ENCODE measurements at places on chromosomes 13 and 19. TPM values are rescaled to one million over a fixed set of nuclear protein-coding genes. Genes with fewer than 3 reads are reported as not detected.

The ZNF578 gene
- 18.0 TPM for total RNA-seq

The DOHH gene
- 23.5 TPM for total RNA-seq

The PNMA8B gene
- total RNA-seq, result 3.1 TPM

DNA sequence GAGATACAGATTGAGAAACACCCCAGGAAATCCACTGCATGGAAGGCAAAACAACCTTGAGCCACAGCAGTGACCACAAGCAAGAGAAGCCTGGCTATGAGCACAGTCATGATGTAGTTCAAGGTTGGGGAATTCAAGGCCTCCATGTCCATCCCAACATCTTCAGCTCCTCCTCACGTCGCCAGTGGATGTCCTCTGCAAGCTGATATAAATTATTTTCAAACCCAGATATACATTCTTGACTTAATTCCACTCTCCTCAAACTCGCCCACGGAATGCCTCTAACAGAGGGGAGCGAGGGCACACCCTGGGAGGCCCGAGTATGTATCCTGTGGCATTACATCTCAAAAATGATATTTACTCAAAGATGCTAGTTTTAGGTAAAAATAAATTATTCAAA is 105.5 kb downstream of the SHISA2 start:
- no peak for DNase-seq

DNA sequence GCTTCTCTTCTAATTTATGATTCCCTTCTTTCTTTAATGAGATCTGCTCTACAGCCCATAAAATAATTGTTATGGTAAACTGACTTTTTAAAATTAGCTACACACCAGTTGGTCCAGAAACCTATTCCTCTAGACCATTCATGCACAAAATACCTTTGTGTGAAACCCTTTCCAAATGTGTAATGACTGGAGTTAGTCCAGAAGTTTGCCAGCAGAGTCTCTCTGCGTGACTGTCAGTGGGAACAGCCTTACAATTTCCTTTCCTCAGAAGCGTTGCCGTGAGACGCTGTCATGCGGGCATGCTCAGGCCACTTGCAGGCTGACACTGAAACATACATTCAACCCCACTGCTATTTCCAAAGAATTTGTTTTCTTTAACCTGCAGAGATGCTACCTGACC is 965.2 kb downstream of the PCDH9 start:
- no peak for DNase-seq

GRCh38 chr13:66617786-66618185 is 612.4 kb downstream of the PCDH9 start:
- DNase-seq, result no peak

DNA sequence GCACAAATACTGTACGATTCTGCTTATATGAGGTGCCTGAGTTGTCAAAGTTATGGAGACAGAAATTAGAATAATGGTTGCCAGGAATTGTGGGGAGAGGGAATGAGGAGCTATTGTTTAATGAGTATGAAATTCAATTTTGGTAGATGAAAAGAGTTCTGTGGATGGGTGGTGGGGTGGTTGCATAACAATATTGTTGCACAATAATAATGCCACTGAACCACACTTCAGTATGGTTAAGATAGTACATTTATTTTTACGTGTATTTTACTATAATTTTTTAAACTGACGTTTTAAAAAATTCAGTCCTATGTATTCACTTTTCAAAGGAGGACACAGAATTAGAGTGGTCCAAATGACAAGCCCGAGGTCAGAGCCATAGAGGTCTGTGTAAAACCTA is 1.8 kb upstream of the OXGR1 start:
- DNase-seq, result no peak

DNA sequence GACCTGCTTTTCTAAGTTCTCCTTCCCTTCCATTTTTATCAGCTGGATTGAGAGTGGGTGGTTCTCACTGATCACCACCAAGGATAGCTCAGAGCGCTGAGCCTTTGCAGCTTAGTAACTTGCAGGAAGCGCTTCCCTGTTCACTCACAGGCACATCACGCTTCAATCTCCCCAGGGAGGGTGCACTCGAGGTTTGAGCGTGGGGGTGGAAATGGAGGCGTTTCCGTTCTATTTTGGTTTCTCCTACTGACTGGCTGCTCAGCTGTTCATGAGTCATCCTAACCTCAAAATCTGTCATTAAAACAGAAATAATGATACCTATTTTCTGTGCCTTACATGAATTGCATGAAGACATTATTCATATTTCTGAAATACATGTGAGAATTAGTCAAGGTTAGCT is 292.1 kb downstream of the SPRY2 start:
- DNase-seq, result peak; percentile 84

DNA sequence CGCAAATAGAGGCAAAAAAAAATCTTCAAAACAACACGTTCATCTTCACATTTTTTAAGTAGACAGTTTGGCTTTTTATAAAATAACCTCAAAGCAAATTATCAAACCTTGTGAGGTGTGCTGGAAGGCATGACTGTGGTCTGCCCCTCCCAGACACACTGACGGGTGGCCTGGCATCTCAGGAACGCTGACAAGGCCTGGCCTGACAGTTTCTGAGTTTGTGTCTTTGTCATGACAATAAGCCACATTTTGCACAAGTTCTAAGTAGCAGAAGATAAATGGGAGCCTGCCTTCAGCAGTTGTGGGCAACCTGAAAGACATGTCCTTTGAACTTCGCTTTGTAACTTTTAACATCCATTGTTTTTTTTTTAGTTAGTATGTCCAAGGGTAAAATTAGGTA is 38.5 kb downstream of the SOX21 start:
- DNase-seq, result no peak

GRCh38 chr19:49057636-49058234 is at the start of gene CGB7:
CGB7 (minus strand) TSS chr19:49057749; CDS start chr19:49055375, 2,374 bp downstream.
- DNase-seq, result peak; percentile 70
